ENCODE measurements at places on chromosomes 5 and 9.

- DNase-seq = no peak
Measured at GRCh38 chr5:88555674-88556073, 287.0 kb upstream of the TMEM161B start.

DNA sequence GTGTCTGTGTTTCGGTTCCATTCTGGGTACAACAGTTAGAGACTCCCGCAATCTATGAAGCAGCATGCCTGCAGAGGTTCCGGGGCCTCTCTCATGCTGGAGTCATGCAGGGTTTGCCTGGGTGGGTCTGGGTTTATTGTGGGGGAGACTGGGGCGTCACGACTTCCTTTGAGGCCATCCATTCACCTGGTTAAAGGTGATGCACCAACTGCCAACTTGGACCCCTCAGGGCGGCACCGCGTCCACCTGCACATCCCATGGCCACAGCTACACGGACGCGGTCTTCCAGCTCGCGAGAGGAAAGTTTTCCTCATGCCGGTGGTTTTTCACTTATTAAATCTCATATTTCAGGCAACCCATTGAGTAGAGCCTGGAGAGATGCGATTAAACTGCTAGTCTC, 30.9 kb upstream of the IRX4 start:
- no peak for DNase-seq

DNA sequence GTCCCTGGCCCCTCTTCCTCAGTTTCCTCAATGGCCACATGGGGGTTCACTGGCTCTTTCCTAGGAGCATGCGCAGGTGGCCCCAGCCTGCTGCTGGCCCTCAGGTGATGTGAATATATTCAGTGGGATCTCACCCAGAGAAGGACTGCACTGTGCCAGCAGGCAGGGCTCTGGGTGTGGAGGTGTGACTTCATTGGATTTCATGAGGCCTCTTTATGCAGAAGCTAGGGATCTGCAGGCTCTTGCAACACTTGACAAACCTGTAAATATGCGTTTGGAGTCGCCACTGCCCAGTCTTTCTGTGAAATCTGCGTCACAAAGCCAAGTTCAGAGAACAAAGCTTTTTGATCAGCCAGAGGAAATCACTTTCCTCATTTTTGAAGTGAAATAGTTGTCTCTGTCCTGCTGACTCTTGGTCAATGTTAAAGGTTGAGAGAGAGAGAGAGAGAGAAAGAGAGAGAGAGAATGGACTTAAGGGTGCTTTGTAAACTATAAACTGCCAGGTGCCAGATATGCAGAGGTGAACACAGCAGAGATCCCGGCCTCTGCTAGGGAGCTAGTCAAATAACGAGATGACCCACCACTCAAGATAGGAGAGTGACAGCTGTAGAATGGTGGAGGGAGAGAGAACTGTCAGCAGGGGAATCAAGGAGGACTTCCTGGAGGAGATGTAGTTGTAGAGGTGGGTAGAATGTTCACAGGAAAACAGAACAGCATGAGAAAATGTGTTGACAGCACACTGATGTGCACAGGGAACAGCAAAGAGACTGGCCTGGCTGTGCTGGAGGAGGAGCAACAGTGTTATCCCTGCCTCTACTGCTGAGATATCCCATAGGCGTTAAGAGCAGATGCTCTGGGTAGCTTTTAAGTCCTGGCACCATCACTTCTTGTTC, 167.0 kb upstream of the ZNF618 start:
- DNase-seq = no peak

DNA sequence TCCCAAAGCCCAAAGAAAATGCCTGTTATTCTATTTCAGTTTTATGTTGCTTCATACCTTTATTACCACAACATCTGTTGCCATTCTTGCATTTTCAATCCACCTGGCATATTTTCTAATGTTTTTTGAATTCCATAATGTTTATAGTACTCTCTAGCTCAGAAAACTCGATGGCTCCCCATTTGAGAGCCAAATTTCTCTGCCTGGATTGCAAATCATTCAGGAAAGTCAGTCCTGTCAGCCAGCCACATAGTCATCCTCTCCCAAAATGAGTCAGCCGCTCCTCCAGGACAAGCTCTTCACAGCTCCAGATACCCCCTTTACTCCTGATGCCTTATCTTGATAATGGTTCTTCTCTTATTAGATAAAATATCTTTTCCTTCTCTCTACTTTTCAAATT, 78.2 kb upstream of the ADCY2 start:
- DNase-seq = no peak

- no peak for DNase-seq
Measured at GRCh38 chr9:137465000-137465719, 6.0 kb upstream of the NSMF start.

DNA sequence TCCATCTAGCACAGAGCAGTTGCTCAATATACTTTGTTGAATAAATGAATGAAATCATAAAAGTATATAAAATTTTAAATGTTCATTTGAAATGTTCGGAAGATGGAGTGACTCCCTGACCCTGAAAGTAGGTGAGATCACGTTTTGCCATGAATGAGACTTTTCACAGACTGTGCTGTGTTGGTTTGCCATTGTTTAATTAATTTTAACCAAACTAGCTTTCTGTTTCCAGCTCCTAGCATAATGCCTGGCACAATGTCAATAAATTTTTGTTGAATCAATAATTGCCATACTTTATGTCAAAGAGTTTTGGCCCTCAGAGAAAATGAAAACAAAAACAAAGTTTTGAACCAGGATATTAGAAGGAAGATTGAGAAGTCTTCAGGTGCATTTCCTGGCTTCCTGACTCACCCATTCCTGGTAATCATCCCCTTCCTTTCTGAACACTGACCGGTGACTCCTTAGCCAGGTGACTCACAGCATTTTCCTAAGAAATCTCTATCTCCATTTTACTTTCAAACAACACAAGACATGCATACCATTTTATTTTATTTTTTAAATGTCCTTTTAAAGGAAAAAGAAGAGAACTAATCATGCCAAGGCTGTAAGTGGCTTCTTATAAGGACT, 15.1 kb downstream of the SLC28A3 start:
- no peak for DNase-seq

DNA sequence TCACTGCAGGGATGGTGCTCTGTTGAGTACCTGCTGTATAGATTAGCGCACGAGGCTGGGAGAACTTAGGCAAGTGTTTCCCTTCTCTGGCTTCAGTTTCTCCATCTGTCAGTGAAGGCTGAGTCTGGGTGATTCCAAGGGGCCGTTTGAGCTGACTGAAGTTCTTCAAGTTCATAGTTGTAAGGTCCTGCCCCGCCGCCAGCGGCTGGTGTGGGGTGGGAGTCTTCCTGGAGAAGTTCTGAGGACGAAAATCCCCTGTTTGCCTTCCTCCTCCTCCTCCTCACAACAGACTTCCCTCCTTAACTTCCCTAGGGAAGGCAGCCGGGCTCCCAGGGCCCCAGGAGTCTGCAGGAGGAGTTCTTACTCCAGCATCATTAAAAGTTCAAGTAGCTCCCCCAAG, 1.7 kb upstream of the HRCT1 start:
- no peak for DNase-seq

DNA sequence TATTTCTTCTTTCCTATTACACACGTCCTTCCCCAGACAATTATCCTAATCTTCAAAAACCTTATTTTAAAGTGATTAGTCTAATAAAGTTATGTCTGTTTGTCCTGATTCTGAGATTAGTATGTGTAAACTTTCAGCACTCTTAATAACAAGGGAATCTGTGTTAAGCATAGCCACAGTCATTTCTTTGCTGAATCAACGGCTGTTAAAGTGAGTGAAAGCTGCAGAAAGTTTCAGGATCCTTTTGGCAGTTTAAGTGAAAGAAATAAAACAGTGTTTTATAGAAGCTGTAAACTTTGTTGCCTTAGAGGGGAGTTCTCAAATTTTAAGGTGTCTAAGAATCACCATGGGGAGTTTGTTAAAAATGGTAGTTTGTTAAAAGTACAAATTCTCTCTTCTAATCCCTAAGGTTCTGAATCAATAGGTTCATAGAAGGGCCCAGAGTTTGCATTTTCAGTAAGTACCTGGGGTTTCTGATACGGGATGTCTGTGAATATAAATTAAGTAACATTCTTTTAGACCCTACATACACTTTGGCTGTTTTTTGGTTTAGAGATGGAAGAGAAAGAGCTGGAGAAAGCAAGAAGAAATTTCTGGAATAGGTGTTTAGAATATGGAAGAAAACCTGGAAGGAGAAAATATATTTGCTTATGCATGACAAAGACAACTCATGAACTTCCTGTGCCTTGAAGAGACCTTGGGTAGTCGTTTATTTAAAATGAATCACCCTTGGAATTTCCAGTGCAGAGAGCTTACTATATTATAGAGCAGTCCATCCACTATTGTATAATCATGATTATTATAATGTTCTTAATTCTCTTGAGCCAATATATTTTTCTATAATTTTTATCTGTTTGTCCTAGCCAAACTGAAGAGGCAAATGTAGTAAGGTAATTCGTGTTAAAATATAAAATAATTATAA, 45.7 kb downstream of the SCAMP1 start:
- no peak for DNase-seq

- DNase-seq = peak; percentile 20
Measured at GRCh38 chr5:56269216-56269927, 36.2 kb upstream of the ANKRD55 start.

Measured in activated T-cell treated with anti-CD3 and anti-CD28 coated beads, Interleukin-2, amount 50 U/mL, for 72 hours (primary cell).